ENCODE measurements at places on chromosomes 5 and 9.

- DNase-seq, result no peak
Observed at GRCh38 chr5:155104441-155104840, 90.9 kb downstream of the KIF4B start.

DNA sequence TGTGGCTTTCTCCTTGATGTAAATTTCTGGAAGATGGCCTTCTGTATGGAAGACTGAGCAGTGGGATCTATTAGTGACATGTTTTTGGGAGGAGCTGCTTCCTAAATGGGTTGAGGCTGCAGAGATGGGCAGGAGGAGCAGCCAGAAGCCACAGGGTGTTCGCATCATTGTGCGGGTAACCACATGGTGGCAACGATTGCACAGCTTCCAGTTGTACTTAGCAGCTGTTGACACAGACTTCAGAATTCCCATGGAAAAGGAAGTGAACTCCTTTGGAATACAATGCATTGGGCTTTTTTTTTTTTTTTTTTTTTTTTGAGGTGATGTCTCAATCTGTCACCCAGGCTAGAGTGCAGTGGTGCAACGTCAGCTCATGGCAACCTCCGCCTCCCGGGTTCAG, 297.3 kb downstream of the NR3C1 start:
- DNase-seq, result no peak

GRCh38 chr9:101601904-101602765, 7.4 kb upstream of the PPP3R2 start:
- peak; percentile 24 for DNase-seq

- no peak for DNase-seq
Observed at GRCh38 chr5:68738236-68738635, 355.6 kb upstream of the SLC30A5 start.

DNA sequence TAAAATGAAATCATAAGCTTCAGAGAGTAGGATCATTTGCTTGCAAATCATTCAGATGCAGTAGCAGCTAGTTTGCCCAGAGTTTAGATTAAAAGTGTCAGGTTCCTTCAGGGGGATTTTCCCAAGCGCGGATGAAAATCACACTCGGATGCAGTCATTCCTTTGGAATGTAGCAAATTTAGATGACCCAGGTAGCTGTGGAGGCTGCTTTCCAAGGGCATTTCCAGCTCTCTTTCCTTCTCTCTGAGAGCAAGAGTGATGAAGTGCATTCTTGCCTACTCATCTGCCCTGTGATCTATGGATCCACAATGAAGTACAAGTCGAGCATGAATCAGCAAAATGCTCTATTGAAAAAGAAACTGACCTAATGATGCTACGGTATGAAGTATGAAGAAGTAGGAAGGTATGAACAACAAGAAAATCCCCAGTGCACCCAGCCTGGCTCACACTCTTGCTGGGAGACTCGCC, 200.2 kb downstream of the PLK2 start:
- peak; percentile 27 for DNase-seq

DNA sequence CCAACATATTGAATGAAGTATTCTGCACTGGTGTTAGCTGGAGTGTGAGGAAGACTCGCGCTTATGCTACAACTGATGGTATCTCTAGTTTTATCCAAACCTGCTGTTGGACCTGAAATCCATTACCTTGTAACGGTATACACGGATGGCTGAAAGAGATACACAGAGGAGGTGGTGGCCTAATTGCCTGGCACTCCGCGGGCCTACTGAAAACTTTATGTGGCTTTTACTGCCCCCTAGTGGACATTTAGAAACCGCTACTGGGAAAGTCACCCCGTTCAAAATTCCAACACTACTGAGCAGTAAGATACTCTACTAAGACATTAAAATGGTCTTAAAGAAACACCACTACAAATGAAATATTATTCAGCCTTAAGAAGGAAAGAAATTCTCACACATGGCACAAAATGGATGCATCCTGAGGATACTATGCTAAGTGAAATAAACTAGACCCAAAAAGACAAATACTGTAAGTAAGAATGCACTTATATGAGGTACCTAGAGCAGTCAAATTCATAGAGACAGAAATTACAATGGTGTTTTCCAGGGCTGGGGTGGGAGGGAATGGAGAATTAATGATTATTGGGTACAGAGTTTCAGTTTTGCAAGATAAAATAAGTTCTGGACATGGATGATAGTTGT, 100.4 kb downstream of the TTLL11 start:
- peak; percentile 17 for DNase-seq
